ENCODE measurements at places on chromosomes 2 and 18. TPM values are rescaled to one million over a fixed set of nuclear protein-coding genes. Genes with fewer than 3 reads are reported as not detected.

DNA sequence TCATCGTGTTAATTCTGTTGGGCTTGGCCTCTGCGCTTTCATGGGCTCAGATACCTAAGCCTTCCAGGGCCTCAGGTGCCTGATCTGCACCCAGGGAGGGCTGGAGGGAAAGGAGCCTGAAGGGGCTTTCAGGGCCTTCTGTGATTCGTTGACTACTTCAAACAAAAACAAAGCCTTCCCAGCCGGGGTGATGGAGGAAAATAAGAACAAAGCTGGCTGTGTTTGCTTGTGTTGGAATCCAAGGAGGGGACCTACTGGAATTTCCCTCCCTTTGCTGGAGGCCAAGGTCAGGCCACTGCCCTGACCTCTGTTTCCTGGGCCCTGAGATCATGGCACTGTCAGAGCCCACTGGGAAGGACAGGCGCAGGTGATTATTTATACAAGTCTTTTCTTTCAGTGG, 135.3 kb downstream of the KLHL29 start:
- no peak for DNase-seq

KCTD18 gene
- total RNA-seq: 12.8 TPM

UGT1A9 gene
- total RNA-seq: not detected

MYO7B gene
- 0.18 TPM for total RNA-seq

GRCh38 chr18:10949655-10950054, 199.7 kb downstream of the PIEZO2 start:
- peak; percentile 2 for DNase-seq

DNA sequence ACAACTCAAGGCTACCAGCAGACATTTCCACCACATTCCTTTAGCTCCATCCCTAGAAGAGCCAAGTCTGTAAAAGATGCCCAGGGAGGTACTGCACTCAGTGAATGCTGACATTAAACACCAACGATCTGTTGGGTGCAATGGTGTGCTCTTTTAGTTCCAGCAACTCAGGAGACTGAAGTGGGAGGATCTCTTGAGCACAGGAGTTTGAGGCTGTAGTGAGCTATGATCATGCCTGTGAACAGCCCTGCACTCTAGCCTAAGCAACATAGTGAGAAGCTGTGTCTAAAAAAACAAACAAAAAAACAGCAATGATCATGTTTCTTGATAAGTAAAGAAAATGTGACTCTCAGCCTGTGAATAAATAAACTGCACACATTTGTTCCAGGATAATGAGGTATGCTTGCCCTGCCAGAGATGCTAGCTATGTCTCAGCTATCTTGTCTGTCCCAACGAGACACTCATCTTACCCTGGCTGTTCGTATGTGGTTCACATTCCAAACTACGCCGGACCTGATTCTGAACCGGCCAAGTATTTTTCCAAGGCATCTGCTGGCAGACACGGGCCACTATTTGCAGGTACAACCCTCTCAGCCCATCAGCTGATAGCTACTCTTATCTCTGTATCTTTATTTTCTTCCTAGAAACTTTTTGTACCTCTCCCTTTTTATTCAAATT, 21.8 kb downstream of the TMEM182 start:
- DNase-seq: no peak

DNA sequence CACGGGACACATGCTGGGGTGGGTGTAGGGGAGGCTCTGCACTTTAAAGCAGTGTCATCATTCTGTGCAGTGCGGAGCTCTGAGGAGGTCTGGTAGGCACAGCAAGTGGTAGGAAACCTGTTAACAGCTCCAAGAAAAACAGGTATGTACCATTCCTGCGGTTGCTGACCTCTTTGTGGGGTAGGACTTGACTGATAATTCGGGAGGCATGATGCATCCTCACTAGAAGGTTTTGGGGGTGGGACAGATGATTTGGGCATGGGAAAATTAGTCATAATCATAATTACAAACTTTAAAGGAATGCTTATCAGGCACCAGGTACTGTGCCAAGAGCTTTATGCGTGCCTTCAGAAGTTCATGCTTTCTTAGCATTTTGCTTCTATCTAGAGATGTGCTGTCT, 9.7 kb downstream of the DOK1 start:
- DNase-seq: peak; percentile 61

RNF125 gene
- total RNA-seq: under 0.01 TPM

ACMSD gene
- total RNA-seq: not detected
